ENCODE measurements at places on chromosomes 2 and 18.

DNA sequence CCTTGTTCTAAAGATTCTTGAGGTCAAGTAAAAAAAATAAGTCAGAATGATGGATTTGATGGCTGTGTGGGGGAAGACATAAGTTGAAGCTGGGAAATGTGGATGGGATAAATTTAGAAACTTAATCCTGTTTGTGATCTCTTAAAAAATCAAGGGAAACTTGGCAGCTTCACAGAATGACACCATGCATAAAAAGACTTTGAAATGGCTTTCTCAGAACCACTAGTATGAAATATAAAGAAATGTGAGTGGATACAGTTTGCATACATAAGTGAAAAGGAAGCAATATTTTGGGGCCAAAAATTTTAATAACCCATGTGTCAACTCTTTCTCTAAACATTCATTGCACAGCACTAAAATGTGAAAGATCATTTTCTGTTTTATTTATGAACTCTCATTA lies 21.7 kb downstream of the CDH19 start:
- no peak for DNase-seq

DNA sequence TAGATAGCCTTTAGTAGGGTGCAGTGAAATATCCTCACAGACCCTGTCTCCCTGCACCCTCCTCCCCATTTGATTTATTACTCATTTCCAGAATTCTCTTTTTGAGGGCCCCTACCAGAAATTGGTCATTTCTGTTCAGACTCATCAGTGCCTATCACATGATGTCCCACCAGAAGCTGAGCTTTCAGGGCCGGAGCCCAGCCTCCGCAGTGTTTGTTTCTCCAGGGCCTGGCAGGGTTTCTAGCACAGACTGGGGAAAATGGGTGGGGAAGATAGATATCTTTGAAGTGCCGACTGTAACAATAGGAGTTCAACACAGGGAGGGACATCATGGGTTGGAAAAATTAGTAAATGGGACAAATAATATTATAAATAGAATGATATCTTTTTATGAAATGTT lies 208.0 kb downstream of the PTGR3 start:
- DNase-seq = no peak

- peak; percentile 14 for DNase-seq
Observed at GRCh38 chr2:88355486-88355885, 97.0 kb downstream of the FOXI3 start.

DNA sequence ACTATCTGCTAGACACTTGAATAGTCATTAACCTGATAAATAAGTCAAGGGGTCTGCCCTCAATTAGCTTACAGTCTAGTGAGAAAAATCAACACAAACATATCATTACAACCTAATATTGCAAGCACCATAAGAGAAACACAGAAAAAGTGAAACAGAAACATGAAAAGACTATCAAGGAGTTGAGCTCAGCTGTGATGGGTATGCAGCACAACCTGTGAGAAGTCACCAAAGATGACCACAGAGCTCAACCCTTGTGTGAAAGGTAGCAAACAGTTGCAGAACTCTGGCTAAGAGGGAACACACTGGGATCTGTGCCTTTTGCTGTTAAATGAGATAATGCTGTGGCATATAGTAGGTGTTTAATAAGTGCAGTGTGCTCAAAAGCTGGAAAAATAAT lies 11.7 kb downstream of the ZNF385B start:
- no peak for DNase-seq
